ENCODE measurements at places on chromosomes 2 and 18.

DNA sequence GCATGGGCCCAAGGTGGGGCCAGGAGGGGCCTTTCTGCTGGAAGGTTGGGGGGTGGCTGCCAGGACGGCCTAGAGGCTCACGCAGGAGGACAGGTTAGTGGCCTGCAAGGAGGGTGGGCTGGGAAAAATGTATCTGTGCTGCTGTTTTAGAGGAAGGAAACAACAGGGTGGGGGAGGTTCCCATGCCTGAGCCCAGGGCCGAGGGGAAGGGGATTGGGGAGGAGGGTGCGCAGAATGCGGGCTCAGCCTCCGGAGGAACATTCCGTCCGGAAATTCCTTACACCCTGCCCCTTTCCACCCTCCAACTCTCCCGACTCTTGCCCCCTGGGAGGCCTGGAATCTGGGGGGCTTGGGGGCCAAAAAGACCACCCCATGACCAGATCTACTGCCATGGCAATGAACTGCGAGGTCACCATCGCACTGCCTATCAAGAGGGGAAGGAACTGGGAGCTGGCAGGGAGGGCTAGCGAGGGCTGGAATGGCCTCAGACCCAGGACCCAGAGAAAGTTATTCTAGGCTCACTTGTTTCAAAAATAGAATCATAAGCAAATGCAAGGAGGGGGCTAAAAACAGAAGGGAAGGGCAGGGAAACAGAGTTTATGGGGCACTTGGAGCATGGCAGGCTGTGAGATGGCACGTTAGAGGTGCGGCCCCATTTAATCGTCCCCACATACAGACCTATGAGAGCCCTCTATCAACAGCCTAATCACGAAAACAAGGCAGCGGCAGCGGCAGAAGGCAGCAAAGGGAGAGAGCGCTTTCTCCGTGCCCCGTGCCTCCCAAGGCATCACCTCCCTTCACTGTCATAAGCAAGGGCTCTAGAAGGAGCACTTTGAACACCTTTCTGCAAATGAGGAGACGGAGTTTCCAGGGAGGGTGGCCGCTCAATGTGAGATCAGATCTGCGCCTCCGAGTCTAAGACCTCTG is 90.4 kb downstream of the TNS1 start:
- DNase-seq = no peak

GRCh38 chr2:174330945-174331594 is 3.7 kb upstream of the SP9 start:
- DNase-seq = no peak

GRCh38 chr2:203878063-203878462 is 10.5 kb downstream of the CTLA4 start:
- DNase-seq = no peak

DNA sequence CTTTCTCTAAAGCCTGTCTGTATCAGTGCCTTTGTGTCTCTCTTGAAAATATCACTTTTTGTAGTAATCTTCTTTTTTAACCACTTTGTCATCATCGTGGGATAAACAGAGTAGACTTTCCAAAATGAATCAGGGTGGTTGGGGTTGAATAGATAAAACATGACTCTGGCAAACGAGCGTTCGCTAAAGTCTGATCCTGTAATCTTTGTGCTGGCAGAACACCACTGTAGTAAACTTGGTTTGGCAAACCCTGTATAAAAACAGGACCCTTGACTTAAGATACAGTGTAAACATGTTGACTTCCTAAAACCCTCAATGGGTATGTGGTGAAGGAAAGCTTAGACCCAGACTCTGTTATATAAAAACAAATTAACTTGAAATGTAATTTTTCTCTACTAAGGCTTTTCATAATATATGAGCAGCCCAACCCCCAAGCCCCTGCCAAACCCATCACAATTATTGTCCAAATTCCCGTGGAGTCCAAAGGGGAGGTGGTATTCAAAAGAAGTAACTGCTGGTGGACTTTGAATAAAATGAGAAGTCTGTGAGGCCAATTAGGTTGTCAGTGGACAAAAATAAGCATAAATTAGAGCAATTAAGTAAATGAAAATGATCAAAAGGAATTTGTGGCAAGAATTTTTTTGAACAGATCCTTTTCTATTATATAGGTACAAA is 52.2 kb downstream of the COLEC12 start:
- DNase-seq = no peak

DNA sequence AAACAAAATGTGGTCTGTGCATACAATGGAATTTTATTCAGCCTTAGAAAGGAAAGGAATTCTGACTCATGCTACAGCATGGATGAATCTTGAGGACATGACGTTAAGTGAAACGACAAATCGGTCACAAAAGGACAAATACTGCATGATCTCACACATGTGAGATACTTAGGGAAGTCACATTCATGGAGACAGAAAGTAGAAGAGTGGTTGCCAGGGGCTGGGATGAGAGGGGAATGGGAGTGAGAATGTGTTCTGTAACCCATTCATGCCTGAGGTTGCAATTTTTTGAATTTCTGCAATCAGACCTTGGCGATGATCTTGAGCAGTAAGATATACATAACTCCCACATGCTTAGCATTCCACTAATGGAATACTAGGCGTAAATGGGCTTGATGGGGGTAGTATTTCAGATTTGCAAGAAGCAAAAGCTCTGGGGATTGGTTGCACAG is 22.0 kb downstream of the FHL2 start:
- DNase-seq = no peak

DNA sequence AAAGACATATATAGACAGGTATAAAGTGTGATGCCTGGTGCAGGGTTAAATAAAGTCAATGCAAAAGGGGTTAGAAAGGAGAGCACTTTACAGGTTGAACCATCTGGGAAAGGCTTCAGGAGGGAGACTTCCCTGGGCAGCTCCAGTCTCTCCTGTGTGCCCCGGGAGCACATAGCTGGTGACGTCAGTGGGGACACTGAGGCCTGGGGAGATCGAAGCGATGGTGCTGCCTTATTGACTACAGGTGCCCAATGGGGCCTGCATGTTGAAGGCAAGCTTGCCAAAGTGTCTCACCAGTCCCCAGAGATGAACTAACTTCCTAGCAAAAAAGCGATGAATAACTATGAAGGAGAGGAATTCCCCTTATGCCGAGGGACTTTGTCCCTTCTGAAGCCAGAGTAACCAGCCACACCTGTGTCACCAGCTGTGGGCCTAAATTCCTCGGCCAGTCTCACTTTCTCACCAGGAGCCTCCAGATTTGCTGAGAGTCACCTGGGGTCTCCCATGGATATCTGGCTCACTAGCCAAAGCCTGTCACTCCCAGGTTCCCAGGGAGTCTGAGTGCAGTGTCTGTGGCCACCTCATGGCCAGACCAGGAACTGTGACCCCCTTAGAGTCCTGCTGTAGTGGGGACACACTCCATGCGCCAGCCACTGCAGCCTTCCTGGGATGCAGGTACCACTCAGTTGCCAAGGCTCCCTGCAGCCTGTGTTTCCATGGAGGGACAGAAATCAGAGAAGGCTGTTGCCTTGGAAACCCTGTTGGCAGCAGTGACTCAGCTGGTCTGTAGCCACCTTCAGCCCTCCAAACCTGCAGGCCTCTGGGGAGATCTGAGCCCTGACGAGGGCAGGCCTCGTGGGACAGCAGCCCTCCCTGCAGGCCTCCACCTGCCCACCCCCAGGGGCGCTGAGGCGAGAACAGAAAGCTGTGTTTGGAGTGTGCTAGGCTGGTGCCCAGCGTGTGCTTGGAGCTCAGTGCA is 128.7 kb downstream of the CTIF start:
- DNase-seq = peak; percentile 60

- DNase-seq = no peak
Measured at GRCh38 chr2:6412533-6413091, 453.1 kb downstream of the CMPK2 start.

DNA sequence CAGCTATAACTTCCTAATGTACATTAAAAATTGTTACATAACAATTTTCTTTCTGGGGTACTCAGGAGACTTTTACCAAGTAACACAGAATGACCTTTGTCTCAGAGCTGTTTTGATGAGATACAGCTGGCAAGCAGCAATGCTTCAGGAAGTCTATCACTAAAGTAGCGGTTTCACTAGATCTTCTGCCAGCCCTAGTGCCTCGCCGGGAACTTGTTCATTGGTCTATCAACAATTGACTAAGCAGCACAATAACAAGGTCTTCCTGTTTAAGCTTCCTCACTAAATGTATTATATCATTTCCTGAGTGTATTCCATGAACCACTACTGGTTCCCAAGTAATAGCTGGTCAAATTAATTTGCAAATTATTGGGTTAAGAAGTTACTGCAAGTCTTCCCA is 69.2 kb downstream of the TRIP12 start:
- no peak for DNase-seq

- DNase-seq = no peak
Measured at GRCh38 chr18:46728219-46728930, 28.5 kb downstream of the ST8SIA5 start.

DNA sequence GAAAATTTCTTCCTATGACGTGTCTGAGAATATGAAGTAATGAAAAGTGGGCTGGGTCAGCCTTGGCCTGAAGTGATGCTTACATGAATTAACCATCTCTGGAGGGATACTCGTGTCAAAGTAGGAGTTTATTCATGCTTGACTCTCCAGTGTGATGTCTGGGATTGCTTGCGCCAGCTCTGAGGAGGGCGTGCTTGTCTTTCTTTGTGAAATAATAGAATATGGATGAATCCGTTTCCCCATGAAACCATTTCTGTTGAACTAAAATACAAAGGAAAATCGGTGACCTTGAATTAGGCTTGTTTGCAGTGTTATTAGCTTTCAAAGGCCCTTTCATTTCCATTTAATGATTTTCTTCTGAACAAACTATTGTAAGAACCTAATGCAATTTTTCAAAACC is 77.9 kb downstream of the EML6 start:
- no peak for DNase-seq

All from WERI-Rb-1 (cell line).